ENCODE measurements at places on chromosomes 4 and X.
A peak's percentile ranks its signal among the peaks of the same experiment; 100 is the strongest.

DNA sequence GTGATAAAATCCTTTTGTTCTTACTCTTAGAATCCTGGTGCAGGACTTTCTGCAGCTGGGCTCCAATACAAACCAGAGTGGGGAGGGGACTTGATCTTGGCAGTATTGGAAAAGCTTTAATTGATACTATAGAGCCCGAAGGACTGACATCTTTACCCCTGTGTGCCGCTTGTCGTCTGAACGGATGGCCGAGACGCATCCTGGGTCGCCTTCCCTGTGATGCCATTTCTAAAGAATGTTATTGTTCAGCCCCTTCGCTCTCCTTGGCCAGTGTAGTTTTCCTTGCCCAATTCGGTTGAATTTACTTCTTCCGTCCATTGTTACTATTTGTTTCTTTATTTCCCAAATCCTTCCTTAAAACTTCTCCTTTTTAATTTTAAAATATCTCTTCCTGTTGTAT is 80.9 kb downstream of the CLDN34 start:
- DNase-seq, result no peak

DNA sequence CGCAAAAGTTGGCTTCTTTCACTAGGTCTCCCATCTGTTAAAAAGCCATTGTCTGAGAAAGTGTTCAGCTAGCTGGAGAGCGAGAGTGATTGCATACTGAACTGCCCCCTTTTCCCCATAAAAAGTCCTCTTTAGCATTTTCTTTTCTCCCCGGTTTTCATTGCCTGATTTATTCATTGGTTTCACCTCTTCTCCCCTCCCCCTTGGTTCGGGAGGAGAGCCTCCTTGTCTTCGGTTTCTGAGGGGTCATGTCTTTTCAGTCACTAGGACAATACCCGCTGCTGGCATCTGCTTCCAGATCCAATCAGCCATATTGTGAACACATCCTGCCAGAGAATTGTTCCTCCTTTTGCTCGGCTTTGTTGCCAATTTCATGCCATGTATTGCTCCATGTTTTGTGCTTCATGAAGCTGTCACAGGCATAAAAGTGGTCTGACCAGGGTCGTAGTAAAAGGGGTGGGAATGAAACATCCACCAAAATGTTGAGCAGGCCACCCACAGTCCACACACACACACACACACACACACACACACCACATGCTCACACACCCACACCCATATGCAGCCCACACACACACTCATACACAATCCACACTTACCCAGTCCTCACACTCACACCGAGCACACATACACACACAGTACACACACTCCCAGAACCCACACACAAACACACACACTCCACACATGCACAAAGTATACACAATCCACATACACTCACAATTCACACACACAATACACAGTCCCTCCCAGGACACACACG is 136.0 kb downstream of the NKX6-1 start:
- DNase-seq, result no peak

DNA sequence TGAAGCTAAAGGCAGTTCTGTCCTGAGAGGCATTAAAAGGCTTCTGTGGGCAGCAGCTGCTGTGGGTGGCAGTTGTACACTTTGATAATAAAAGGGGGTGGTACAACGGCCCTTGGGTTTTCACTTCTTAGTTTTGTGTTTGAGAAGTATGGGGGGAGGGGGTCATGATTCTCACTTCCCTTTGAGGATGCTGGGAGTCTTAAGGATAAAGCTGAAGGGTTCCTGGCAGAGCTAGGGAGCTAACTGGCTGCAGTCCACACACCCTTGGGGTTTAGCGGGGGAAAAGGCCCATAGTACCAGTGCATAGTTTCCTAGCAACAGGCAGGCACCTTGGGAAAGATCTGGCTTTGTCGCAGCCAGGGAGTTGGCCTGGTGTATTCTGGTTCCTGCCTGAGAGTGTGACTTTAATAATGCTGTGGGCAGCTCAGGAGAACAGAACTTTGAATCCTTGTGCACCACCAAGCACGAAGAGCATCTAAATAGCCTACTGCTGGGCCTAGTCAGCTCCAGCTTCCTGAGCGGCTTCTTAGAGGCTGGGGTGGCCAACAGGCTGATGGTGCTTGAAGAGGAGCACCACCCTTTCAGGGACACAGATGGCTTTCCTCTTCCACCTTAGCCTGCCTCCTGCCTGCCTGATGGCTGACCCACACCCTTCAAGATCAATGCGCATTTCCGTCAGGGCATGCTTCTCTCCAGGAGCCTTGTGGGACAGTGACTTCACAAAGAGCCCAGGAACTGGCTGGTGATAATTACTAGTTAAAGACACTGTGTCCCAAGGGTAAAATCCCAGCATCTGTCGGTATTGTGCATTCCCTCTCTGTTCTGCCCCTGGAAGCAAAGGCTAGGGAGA is 12.5 kb downstream of the ZBTB33 start:
- no peak for DNase-seq

DNA sequence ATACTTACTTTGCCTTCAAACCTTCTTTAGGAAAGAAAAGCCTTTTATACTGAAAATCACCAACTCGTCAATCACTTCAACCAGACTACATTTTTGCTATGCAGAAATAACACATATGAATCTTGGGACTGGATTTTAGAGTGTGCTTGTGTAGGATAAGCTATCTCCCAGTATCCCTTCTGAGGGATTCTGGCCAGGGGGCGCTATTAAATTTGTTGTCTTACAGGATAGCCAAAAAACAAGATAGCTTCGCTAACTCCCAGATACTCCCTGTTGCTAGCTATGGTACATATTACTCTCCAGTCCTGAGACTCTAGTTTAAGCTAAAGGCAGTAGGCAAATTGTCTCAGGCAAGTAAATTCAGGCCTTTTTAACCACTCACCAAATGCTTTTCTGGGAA is 167.2 kb downstream of the LHFPL1 start:
- DNase-seq, result no peak

DNA sequence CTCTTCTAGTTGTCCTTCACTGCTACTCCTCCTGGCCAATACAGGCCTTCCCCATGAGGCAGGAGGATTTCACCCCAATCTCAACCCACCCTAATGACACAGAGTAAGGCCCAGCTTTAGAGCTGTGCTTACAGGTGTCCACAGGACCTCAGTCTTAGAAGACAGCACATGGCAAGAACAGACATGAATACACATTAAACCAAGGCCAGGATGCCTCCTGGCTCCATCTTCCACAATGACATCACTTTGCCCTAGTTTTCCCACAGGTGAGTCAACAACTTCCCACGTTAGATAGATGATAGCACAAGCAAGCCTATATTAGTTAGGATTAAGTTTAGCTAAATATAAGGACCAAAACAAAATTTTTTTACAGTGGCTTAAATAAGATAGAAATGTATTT is 63.8 kb upstream of the NOCT start:
- DNase-seq, result no peak

DNA sequence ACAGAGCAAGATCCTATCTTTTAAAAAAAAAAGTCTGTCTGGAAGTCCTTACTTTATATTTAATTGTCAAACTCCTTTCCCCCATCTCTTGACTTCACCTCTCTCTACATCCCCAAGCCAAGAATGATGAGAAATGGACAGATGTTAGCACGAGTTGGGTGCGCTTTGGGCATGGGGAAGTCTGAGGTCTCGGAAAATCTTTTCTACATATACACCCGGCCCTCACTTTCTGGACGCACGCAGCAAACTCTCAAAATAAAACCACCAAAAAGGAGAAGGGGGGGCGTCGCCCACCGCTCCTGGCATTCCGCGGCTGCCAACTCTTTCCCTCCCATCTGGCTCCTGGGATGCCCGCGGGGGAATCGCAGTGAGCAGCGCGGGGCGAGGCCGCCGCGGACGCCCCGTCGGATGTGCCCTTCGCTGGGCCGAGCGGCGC is 756 bp downstream of the IGFBP7 start:
- DNase-seq, result no peak

DNA sequence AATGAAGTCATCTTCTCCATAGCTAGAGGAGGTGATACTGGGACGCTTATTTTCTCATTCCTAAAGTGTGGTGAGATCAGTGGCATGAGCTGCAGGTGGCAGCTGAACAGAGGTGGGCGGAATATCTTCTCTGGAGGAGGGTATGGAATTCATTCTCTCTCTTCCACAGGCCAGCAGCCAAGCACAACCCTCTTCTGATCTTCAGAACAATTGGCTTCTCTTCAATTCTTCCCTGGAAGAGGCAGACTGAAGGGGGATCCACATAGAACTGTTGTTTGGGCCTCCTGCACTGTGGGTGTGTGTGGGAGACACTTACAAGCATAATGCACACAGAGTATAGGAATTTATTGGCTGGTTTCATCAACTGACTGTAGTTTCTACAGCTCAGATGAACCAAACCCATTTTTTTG is 180.4 kb upstream of the RASGEF1B start:
- no peak for DNase-seq

- no peak for DNase-seq
Observed at GRCh38 chrX:24553011-24553410, 87.9 kb downstream of the PDK3 start.

GRCh38 chrX:147945286-147945685 is 33.6 kb downstream of the FMR1 start:
- no peak for DNase-seq

DNA sequence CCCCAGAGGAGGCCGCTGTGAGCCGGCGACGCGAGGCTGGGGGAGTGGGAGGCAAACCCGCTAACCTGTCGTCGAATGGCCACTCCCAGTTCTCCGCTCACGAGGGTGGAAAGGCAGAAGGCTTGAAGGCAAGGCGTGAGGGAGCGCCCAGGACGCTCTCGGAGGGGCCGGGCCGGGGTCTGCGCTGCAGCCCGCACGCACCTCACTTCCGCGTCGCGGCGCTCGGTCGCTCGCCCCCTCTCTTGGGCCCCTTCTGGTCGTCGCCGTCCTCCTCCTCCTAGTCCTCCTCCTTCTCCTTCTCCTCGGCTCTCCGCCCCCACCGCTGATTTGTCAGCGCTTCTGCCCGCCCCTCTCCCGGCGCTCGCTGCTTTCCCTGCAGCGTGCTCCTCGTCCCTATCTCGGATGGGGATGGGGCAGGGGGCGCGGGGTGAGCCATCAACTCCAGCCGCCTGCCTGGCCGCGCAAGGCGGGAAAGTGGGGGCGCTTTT is at the start of gene SNCA:
TSS of gene SNCA (minus strand) at position 265 of the 488 bp plus-strand sequence. CDS start 1,494 bp downstream, outside the sequence.
- DNase-seq, result peak; percentile 36

GRCh38 chr4:146485968-146486367 is 35.8 kb downstream of the SLC10A7 start:
- no peak for DNase-seq

DNA sequence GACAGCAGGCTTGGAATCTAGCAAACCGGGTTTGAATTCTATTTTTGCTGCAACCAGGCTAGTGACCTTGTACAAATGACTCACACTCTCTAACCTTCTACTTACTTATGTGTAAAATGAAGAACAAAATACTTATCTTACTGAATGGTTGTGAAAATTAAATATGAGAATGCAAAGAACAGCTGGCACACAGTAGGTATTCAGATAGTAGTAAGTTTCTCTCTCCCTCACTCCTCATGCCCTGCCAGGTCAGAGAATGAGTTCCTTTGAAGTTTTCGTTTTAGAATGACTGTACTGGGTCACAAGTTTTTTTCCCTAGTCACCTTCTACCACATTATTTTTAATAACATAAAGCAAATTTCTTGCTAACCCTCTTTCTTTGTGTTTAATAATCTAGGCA is 33.0 kb downstream of the CISD2 start:
- DNase-seq, result no peak

DNA sequence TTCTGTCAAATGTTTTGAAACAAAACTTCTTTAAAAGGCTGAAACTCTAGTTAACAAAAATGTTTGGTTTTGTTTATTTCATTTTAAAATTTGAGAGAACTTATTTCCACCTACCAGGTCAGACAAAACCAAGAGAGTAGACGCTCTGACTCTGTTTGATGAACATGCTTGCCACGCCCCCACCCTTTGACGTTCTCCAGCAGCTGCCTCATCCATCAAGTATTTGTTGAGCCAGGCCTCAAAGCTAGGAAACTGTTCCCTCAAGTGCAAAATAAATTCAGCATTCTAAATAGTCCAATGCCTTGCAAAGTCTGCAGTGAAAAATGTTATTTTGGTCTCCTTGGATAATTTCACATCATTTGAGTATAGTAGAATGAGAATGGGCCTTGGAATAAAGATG is 121.6 kb downstream of the GUCY2F start:
- DNase-seq, result no peak

DNA sequence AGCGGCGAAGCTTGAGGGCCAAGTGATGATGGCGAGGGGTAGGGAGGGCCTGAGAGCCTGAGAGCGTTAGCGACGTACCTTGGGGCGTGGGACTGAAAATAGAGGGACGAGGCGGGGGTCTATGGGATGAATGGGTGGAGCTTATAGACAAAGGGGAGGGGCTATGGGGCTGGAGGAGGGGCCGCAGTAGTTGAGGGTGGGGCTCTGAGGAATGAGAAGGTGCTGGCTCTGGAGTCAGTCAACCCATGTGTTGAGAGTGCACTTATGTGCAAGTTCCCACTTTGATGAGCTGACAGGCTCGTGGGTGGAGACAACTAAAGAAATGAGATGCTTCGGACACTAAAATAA is 488 bp downstream of the TBC1D25 start:
- DNase-seq, result no peak

DNA sequence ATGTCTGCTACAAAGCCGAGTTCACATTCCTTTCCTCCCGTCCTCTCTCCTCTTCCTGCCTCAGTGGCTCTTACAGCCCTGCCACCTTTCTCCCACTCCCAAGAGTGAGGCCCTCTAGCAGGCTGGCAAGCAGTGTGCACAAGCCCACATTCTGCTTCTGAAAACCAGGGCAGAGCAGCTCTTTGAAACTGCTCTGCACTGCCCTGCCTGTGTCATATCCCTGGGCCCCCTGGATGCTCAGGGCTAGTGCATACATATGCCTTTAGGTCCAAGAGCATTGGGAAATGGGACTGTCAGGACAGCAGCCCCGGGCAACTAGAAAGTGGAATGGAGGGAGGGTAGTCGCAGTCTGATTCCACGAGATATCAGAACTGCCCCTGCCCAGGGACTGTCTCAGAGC is 42.4 kb downstream of the CNGA2 start:
- no peak for DNase-seq

DNA sequence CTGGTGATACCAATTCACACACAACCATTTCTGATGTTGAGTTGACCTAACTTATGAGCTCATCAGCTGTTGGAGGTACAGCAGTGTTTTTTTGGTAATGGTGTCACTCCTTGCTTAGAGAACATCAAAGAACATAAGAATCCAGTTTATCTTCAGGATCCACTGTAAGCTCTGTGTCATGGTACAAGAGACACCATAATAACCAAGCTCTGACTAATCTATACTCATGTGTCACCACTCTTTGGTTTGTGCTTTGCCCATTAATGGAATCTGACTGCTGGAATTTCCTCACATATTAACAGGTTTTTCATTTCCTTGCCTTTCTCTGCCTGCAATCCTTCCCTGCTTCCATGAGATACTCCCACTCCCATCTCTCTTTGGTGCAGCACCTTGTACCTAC is 735.1 kb upstream of the LCORL start:
- DNase-seq, result no peak

- no peak for DNase-seq
Observed at GRCh38 chr4:110371016-110371770, 104.8 kb upstream of the ENPEP start.

- DNase-seq, result no peak
Observed at GRCh38 chr4:16812041-16812440, 86.4 kb downstream of the LDB2 start.

- DNase-seq, result peak; percentile 20
Observed at GRCh38 chrX:44012484-44013096, 39.4 kb upstream of the NDP start.

Data from pancreas (tissue), 10 donors.